Kasumi-1 (cell line): ENCODE measurements at places on chromosomes 4 and X.

GRCh38 chr4:43822621-43823020 is 626.0 kb downstream of the KCTD8 start:
- no peak for DNase-seq

DNA sequence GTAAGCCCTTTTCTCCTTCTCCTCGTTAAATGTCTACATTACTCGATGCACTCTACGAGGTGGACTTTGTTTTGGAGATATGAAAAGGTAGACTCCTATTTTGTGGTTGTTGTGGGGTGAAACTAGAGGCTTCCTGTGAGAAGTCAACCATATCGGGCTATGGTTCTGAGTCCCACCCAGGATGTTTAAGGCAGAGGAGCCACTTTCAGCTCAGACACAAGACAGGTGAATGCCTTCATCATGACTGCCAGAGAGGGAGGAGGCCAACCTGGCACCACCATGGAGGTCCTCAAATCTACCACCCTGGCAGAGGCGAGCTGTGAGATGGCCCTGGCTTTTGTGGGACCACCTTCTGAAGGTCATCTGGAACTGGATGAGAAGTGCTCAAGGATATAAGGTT is 154.4 kb upstream of the KLF3 start:
- DNase-seq, result no peak

GRCh38 chr4:178306565-178306964 is 864.3 kb upstream of the AGA start:
- no peak for DNase-seq

GRCh38 chr4:173935622-173936405 is 347.7 kb downstream of the FBXO8 start:
- DNase-seq, result no peak

- DNase-seq, result no peak
Observed at GRCh38 chr4:14920759-14921320, 81.4 kb upstream of the CPEB2 start.
